ENCODE measurements at places on chromosomes 2 and 18. TPM values are rescaled to one million over a fixed set of nuclear protein-coding genes. Genes with fewer than 3 reads are reported as not detected.

Gene LOXHD1
- not detected for total RNA-seq

Gene POTEI
- total RNA-seq = 7.0 TPM

Gene DNER
- not detected for total RNA-seq

Gene RALB
- total RNA-seq = 56.5 TPM

Gene LHCGR
- total RNA-seq = not detected

Gene RUFY4
- not detected for total RNA-seq

Gene TCF23
- not detected for total RNA-seq

Gene EMILIN1
- 0.30 TPM for total RNA-seq

Gene INPP4A
- 26.3 TPM for total RNA-seq

Gene C2orf81
- total RNA-seq = 1.7 TPM

Gene PARD3B
- 66.5 TPM for total RNA-seq

Gene VWC2L
- total RNA-seq = not detected

Gene OR6B2
- not detected for total RNA-seq

Gene MEP1B
- total RNA-seq = not detected

Gene TCF7L1
- total RNA-seq = 27.7 TPM

Gene ALLC
- total RNA-seq = not detected

Gene FAM237A
- not detected for total RNA-seq

Gene RNF125
- 0.39 TPM for total RNA-seq

Gene CCDC121
- total RNA-seq = 4.7 TPM

Gene NOL4
- total RNA-seq = not detected

Gene IL36G
- total RNA-seq = not detected

Gene HOXD3
- total RNA-seq = 1.5 TPM

Gene GKN2
- not detected for total RNA-seq

Gene ZNF385B
- 0.77 TPM for total RNA-seq

Gene ROCK2
- 64.4 TPM for total RNA-seq

Gene LBX2
- total RNA-seq = 11.4 TPM

Gene PJVK
- total RNA-seq = 2.1 TPM

Gene MYL12A
- total RNA-seq = 276 TPM

Gene SERPINB12
- not detected for total RNA-seq

Gene BOK
- total RNA-seq = 18.6 TPM
